ENCODE measurements at places on chromosomes 6 and 20.

GRCh38 chr20:35472209-35472608, 16.8 kb downstream of the CEP250 start:
- no peak for DNase-seq

DNA sequence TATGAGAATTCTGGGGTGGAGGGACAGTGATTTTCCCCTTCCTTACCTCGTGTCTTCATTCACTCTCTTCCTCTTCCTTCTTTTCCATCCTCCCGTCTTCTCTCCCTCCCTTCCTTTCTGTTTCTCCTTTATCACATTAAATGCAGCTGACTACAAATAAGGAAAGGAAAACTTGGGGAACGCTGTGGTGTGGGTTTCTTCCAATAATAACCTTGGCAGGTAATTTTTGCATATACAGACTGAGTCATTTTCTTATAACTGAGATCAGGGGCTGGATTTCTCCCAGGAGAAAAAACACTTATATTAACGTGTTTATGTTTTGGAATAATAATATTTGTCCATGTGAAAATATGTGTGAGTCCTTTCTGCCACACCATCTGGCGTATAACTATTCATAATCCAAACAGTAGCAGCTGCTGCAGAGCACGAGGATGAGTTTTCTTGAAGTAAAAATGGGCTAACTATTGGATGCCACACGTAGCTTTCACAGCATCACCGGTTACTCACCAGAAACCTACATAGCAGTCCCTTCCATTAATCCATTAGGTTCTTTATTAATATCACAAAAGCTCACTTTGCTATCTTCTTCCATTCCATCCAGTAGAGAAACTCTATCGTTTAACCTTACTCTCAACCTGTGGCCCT, 139.2 kb upstream of the SASH1 start:
- DNase-seq = no peak

GRCh38 chr20:10507052-10507451, 71.9 kb downstream of the SLX4IP start:
- DNase-seq = no peak

GRCh38 chr6:21181866-21182265, 411.7 kb upstream of the SOX4 start:
- no peak for DNase-seq

DNA sequence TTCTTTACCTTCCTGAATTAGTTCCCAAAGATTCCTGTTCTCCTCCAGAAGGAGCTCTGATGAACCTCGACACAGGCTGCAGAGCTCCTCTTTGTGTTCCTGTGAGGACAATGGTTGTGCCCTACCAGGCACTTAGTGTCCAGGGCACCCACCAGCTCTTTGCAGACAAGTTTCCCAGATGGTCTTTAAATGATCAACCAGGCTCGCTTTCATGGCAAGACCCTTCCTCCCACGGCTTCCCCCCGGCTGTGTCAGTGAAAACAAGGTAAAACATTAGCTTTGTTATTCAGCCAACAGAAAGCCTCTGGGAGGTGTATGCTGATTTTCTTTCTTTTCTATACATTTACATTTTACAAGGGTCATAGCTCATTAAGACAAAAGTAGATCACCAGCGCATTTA, 32.3 kb upstream of the CNKSR3 start:
- DNase-seq = no peak

GRCh38 chr6:41045664-41046063, 3.4 kb downstream of the TSPO2 start:
- no peak for DNase-seq

GRCh38 chr20:57661746-57662455, 41.7 kb upstream of the ZBP1 start:
- no peak for DNase-seq

DNA sequence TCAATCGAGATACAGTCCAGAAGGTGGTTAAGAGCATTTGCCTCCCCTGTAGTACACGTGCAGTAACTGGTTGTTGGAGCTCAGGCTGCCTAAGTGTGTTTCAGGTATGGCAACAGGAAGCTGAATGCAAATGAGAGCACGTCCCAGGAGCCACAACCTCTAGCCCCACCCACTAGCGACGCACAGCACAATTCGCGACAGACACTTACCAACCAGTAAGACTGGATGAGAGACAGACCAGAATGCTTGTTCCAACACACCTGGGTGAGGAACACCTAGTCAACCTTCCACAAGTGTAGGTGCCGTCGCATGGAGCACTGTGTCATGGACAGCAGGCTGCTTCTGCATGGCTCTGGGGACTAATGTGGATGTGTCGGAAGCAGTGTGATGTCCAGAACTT, 7.2 kb upstream of the SERPINB1 start:
- no peak for DNase-seq

- DNase-seq = peak; percentile 78
These were observed 8.5 kb downstream of the ARFGEF2 start for GRCh38 chr20:48930035-48930434.

DNA sequence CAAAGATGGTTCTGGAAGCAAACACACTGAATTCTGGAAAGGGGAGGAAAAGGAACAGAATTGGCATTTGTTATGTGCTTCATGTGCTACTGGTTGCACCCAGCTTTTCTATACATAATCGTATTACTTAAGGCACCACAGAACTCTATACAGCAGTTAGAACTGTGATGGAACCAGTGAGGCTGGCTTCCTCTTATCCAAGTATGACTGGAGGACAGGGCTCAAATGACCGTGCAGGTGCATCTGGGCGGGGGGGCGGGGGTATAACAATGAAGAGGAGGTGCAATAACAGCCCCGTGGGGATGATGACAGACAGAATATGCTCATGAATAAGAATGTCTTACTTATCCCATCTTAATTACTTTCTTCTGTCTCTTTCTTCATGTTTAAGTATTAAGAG, 144.2 kb downstream of the BTBD9 start:
- no peak for DNase-seq

- peak; percentile 79 for DNase-seq
These were observed 46.0 kb upstream of the TASP1 start for GRCh38 chr20:13684566-13685222.

- DNase-seq = no peak
These were observed 982.1 kb upstream of the SLC35B3 start for GRCh38 chr6:9417400-9417799.

GRCh38 chr6:90421666-90422065, 125.0 kb upstream of the BACH2 start:
- peak; percentile 38 for DNase-seq

DNA sequence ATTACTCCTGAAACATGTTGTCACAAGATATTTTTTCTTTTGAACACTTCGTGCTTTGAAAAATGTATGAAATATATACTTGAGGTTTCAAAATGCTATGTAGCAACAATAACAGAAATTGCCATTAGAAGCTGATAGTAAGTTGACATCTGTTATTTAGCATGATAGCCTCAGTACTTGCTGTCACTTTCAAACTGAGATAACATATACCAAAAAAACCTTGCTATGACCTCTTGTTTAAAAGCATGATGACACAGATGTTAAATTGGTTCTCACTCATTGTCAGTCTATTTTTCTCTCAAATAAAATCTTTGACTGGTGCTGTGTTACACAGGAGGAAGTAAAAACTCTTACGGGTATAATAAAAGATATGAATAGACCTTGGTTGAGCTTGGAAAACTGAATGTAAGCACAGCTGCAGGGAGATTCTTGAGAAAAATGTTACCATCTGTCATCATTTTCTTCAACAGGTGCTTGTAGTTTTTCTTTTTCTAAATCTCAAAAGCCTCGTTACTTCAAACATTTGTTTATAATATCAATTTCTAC, 18.6 kb downstream of the MOXD1 start:
- no peak for DNase-seq

DNA sequence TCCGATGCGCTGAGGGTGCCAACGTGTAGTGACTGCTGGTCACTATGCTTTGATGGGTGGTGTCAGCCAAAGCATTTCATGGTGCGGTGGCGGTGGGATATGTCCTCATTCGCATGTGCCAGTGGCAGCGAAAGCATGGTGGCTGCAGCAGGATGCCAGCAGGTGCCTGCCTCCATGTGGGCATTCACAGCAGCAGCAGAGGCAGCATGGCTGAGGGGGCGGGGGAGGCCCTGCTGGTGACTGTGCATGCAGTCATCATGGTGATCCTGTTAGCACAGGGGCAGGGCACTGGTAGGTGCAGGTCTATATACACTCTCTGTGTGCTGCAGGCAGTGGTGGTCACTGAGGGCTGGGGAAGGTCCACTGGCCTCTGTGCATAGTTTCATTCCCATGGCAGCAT, 22.0 kb downstream of the FIG4 start:
- DNase-seq = no peak

DNA sequence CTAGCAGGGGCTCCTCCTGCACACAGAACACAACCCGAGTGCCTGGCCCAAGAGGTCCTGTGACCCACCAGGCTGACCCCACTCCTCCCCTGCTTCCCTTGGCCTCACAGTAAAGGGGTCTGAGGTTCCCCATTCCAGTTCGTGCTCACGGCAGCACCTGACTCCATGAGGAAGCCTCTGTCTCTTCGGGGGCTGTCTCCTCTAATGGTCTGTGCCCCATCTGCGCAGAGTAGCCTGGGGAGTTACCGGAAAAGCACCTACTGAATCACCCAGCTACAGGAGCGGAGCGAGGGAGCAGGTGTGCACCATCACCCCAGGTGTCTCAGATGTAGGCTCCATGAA, 93.2 kb downstream of the ASXL1 start:
- DNase-seq = no peak

DNA sequence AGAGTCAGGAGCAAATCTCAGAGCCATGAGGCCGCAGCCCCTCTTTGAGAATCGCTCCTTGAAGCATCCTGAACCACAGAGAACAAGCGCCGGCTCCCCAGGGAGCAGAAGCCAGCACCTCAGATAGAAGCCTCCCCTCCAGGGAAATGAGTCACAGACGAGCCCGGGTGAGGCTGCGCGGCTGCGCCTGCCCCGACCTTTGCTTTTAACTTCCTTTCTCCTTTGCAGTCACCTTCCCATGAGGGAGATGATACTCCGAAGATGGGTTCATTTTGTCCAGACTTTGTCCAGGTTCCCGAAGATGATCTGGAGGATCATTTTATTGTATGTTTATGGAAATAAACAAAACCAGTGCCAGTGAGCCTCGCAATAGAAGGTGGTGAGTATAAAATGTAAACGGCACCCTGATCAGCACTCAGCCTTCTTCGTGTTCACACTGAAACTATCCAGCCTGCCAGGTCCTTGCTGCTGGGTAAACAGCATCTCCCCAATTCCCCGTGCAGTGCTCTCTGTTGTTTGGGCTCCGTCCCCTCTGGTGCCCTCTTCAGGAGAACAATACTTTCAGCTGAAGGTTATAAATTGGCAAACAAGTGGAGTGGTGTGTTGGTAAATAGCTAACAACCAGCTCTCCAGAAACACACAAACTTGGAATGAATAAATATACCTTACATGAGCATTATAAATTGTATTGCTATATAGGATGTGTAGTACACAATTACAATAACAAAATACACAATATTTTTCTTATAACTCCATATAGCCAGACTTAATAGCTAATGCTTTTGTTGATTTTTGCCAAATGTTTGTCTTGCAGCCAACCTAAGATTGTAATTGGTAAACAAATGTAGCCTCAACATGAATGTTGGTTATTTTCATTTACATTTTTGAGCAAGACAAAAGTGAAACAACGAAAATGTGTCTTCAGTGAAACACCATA, 41.4 kb upstream of the TMEM181 start:
- peak; percentile 86 for DNase-seq

DNA sequence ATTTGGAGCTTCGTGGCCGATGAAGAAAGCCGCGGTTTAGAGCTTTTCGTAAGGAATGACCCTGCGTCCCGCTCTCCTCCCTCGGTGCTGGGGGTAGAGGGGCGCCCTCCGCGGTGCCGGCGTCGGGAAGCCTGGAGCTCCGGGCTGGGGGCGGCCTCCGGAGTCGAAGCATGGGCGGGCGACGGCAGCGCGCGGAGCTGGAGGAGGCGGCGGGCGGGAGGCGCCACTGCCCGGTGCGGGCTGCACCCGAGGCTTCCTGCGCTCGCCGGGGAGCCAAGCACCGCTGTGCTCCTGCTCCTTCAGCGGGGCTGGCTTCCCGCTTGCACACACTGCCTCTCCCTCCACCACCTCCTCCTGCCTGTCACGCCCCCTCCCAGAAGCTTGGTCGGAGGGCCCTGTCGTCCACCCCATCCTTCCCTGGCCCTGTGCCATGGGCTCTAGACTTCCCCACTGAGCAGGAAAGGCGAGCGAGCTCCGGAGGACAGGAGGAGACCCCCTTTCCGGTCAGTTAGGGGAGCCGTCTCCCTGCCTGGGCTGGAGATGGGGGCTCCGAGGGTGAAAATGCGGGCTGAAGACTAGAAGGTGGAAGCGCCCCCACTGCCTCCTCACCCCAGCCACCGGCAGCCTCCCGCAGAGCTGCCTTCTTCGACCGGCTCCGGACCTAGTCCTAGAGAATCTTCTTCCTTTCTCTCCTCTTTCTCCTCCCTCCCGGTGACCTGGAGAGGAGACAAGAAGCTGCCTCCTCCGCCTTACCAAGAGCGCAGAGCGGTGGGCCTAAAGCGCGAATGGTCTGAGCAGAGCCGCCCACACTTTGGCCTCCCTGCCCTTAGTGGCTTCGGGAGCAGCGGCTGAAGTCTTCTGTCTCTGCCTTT, 1.8 kb downstream of the CDH4 start:
- peak; percentile 20 for DNase-seq

DNA sequence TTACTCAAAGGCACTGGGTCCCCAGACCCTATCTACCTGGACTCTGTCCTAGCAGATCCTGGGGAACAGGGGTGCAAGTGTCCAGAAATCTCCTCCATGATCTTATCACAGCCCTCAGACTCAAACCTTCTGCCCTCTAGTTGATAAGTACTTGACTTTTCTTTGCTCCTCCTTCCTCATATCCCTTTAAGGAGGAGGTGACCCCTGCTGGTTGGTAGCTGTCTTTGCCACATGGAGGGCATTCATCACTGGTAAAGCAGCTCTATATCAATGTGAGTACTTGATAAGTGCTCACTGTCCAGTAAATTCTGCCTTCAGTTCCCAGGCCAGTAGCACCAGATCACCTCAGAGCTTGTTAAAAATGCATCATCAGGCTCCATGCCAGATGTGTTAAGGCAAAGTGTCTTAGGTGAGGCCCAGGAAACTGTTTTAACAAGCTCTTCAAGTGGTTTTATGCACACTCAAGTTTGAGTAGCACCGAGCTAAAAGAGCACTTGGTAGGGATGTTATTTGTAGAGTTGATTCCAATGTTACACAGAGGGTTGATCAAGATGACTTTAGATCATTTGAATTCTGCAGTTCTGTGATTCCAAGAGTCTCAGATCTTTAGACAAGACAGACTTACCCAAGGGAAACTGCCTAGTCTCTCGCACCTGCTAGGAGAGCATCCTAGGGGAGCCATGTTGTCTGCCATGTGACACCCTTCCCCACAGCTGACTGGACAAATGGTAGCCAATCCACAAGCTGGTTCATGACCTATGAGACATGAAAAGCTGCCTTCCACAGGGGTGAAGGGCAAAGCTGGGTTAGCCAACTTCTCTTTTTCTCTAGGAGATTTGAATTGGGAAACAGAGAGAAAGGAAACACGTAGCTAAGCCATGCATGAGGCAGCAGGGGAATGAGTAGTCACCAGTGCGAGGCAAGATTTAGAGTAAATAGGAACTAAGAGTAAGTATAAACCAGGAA, 18.6 kb downstream of the TREML2 start:
- peak; percentile 93 for DNase-seq

DNA sequence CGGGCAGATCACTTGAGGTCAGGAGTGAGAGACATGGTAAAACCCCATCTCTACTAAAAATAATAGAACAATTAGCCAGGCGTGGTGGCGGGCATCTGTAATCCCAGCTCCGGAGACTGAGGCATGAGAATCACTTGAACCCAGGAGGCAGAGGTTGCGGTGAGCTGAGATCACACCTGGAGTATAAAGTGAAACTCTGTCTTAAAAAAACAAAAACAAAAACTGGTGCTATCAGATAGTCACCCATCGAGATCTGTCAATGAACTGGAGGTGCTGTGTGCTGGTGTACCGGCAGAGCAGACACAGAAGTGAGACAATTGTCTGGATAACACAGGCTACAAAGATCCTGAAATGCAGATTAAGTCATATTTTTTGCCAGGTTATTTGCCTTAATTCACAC, 24.7 kb downstream of the CTCFL start:
- no peak for DNase-seq

All from hematopoietic multipotent progenitor cell treated with erythropoietin and hydrocortisone succinate and interleukin-3 and kit ligand, for 4 days (in vitro differentiated cells).